NCI-H2081 treated with DMSO at 0.1 percent for 48 hours (cell line): ENCODE measurements at places on chromosomes 2 and 18.
A peak's percentile ranks its signal among the peaks of the same experiment; 100 is the strongest.

DNA sequence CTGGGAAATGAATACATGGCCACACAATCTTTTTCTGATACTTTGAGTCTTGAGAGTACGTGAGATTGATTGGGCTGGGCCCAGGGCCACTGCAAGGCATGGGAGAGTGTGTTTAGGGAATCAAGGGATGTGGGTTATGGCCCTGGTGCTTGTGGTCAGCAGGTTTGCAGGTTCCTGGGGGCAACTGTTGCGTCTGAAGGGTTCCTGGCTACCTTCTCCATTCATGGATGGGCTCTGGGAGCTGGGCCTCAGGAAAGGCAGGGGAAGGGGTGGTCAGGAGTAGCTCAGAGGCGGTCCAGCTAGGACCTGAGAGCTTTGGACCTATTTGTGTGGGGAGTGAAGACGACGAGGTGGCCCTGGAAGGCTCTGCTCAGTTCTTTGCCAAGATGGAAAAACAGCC lies 8.4 kb upstream of the ZAP70 start:
- no peak for DNase-seq

- no peak for DNase-seq
Measured at GRCh38 chr2:18209934-18210639, 331.6 kb downstream of the KCNS3 start.

GRCh38 chr2:220785178-220785577 lies 786.9 kb downstream of the EPHA4 start:
- peak; percentile 71 for DNase-seq

DNA sequence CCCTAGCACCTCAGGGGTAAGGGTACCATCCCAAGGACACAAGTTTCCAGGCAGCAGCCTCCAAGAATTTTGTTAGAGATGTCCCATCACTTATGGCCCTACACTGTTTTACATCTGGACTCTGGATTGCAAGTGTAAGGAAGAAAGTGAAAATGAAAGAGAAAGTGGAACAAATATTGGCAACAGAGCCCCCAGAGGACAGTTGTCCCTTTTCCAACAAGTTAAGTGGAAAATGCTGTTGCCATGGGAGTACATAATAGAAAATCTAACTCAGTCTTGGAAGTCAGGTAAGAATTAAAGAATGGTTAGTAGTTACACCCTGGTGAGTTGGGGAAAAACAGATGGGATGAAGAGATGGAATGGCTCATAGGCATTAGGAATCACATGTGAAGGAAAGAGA lies 50.6 kb downstream of the TTC21B start:
- no peak for DNase-seq

DNA sequence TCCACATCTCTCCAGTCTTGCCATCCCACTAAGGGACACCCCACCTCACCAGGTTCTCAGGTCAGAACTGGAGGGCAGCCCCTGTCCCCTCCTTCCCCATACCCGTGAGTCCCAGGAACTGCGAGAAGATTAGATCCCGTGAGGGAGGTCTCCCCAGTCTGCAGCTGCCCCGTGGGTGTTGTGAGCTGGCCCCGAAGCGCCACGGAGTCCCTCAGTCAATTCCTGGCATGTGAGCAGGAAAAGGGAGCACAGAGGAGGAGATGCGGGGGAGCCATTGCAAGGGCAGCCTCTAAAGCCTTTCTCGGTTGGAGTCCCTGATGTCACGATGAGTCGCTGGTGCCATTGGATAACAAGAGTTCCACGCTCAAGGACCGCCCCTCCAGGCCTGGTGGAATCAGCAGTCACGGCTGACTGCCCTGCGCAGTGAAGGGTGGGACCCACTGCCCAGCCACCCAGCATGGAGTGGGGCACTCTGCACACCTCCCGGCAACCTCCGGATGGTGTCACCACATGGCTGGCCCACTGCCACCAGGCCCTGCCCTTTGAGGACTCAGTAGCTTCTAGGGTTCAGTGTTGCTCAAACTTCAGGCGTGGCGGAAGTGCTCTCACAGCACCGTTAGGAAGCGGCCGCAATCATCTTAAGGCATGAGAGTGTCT lies 434.9 kb upstream of the MYT1L start:
- no peak for DNase-seq

- no peak for DNase-seq
Measured at GRCh38 chr2:173521450-173522192, 166.9 kb downstream of the CDCA7 start.

DNA sequence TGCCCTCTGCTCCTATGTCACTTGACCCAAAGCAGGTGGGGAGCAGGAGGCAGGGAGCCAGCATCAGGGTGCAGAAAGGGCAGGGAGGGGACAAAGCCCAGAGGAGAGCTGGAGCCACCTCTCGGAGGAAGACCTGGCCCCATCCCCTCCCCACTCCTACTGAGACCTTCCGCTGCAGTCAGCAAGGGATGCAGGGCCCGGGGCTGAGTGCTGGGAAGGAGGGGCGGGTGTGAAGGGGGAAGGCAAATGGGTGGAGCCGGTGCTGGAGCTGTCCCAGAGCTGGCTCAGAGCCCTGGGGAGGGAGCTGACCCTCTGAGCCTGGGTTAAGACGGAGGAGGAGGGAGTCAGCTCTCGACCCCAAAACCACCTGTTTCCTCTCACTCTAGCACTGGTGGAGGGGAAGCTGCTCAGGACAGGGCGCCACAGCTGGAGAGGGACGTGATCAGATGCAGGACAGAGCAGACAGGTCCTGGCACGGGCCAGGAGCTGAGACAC lies 33.8 kb downstream of the HS1BP3 start:
- no peak for DNase-seq

DNA sequence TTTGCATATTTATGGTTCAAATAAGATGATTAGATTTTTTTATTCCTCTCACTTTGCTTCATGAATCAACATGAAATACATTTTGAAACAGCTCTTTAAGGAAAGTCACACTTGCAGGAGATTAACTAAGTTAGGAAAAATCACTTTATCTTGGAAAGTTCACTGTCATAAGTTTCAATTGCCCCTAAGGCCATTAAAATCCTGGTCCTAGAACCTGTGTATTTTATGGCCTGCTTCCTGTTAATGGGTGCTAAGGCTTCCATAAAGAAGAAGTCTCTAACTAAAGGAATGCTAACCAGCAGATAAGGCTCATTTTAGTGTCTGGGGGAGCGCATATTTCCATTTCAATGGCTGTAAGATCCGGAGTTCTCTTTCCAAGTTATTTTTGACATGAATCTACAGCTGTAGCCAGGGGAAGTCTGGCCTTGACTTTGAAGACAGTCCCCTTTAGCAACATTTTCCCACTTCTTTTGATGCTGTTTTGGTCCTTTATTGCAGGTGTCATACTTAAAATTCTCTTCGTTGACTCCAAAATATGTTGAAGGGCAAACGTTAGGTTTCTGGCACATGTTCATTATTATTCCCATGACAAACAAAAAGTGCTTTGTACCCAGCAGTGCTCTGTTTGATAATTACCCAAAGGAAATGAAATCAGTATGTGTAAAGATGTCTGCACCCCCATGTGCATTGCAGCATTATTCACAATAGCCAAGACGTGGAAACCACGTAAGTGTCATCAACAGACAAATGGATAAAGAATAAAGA lies 34.4 kb upstream of the SH3BP4 start:
- no peak for DNase-seq

DNA sequence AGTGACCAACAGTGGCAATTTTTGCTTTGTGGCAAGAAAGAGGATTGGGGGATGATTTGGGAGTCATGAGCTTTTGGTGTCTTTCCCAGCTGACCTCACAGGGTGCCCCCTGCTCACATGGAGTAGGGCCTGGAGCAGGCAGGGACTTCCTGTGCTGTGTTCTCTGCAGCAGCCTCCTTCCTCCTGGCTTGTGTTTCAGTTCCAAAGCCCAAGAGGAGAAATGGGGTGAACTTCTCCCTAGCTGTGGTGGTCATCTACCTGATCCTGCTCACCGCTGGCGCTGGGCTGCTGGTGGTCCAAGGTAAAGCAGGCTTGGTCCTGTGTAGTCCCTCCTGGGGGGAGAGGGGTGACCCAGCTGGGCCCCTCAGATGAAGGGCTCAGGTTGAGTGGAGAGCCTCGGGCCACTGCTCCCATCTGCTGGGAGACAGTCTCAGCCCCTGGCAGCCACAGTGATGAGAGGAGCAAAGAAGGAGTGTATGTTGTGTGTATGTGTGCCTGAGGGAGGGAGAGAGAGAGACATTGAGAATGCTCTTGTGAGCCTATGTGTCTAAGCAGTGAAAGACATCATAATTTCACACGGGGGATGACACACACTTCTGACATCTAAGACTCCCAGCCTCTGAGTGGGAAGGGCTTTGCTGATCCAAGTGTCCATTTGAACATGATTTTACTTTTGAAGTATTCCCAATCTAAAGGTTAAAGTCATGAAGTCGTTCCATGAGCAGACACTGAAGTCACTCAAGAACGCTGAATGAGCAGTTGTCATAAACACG lies 27.2 kb downstream of the MARCO start:
- no peak for DNase-seq

DNA sequence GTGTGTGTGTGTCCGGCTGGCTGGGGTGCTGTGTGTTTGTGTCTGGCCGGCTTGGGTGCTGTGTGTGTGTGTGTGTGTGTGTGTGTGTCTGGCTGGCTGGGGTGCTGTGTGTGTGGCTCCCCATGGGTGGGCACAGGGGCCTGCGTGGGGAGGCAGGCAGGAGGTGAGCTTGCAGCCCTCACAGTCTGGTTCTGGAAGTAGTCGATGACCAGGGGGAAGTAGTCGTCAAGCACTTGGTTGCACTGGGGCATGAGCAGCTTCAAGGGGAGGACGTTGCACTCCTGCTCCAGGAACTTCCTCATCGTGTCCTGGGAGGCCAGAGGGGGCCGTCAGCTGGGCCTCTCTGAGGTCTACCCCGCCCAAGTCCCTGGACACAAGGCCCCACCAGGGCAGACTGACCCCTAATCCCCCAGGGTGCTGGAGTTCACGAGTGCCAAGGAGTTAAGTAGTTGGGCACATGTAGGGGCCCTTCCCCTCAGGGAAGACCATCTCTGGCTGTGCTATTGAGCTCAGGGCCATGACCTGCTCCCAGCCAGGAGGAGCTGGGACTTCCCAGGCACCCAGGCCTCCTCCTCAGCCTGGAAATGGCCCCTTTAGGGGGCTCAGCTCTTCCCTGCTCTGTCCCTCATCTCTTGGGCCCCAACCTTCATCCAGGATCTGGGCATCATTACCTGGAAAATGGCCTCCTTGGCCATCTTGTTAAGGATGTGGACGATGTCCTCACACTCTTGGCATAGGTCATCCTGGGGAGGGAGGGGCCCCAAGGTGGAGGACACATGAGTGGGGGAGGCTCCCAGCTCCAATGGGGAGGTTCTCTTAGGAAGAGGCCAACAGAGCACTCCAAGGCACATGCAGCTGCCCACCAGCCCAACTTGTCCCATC lies 1.3 kb downstream of the SFTPB start:
- DNase-seq = no peak

GRCh38 chr18:50138181-50139064 lies 56.5 kb downstream of the MYO5B start:
- no peak for DNase-seq

- no peak for DNase-seq
Measured at GRCh38 chr2:149221002-149221401, 109.4 kb upstream of the LYPD6 start.

DNA sequence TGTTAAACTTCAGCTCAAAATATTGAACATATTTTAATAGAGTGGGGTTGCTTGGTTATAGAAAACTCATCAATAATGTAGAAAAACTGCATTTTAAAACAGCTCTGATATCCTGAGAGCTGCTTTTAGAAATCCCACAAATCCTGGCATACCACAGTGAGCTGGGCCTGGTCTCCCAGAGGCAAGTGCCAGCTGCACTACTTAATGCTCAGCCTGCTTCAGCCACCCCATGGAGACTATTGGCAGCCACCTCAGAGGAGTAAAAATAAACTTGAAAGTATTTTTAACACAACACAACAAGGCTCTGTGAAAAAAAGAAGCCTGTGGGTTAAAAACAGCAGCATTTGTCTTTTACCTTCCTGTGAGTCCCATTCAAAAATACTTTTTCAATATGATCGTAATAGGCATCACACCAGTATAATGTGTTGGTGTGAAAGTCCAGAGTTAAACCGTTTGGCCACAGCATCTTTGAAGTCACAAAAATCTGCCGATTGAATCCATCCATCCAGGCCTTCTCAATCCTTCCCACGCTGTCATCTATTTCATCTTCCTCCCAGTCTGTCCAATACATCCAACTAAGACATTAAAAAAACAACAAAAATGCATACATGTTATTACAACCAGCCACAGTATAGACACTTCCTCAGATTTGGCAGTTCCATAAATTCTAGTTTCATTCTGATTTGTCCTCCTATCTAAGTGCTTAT lies 1115.3 kb downstream of the LRP1B start:
- DNase-seq = no peak

DNA sequence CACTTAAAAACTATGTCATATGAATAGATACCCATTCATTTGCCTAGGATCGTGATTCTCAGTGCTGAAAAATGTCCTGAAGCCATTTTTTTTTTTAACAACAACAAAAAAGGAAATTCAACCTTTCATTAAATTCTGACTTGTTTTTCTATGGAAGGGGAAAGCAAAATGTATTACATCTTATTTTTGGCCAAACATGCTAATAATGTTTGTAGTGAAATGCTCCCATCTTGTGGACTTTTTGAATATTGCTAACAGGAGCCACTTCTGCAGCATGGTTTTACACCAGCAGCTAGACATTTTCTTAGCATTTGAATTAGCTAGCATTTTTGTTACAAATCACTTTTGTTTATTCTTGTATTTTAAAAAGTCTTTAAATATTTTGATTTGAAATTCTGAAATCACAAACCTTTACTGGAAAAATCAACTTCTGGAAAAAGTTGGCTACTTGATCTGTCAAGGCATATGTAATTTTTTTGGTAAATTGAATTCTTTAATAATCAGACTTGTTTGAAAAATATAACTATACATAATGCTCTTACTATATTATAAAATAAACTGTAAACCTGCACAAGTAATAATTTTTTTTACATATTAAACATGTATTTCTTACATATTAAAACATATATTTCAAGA lies 75.8 kb downstream of the KIDINS220 start:
- peak; percentile 30 for DNase-seq

DNA sequence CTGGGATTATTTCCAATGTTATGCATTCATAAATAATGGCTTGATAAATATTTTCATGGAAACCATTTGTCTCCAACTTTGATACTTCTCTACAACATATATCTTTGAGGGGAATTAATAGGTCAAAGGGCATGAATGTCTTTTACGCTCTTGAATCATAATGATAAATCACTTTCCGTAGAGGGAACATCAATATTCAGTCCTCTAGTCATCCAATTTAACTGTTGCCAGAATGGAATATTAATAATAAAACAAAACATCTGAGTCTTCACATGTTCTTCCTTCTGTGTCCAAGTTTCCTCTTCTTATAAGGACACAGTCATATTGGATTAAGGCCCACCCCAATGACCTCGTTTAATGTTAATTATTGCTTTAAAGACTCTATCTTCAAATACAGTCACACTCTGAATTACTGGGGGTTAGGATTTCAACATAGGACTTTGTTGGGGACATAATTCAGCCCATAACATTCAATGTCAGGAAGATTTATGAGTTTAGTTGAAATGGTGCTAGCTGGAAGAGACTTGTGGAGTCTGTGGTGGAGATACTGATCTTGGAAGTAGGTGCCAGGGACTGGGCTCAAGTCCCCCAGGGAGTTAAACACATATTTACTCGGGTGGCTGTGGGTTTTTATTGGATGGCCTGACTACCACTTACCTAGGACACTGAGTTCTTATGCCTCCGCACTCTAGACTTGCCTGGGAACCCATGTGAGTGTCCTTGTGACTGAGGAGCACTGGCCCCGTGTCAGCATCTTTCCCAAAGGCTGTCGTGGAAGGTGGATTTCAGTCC lies 85.0 kb upstream of the SEC11C start:
- DNase-seq = no peak
